ENCODE measurements at places on chromosomes 2 and 18.

GRCh38 chr2:197237291-197238042 is 73.1 kb downstream of the ANKRD44 start:
- no peak for DNase-seq

- no peak for DNase-seq
These were observed 112.1 kb upstream of the ATP8B1 start for GRCh38 chr18:57915248-57915647.

DNA sequence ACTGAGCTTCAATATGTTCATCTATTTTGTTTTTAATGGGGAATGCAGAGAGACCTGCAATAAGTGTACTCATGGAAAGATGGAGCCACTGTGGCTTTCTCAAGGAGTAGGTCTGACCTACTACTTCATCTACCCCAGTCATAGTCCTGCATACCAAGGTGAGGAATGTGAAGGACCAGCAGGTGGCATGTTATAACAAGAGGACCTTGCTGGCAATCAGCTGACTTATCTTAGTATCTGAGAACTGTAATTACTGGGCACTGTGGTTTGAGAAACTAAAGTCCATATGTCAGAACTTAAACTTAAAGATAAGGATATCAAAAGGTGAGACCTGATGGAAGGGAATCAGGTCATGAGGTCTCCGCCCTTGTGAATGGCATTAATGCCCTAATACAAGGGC is 1104.2 kb downstream of the BCL11A start:
- no peak for DNase-seq

- peak; percentile 97 for DNase-seq
These were observed 2.7 kb downstream of the ZEB2 start for GRCh38 chr2:144516981-144517865.

DNA sequence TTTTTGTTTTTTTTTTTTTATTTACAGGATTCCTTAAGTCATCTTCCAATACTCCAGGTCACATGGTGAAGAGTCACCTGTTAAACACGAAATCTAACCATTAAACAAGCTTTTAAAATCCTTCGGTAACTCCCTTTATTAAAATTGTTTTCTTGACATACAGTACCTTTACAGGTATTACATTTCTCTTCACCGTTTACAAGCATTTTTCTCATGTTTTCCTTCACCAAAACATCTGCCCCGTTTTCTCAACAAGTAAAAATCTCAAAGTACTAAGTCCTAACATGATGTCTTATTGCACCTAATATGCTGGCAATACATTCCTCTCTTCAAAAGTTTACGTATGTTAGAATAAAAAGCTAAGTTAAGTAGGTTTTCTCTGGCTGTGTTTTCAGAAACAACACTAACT is 1.1 kb downstream of the PUM2 start:
- no peak for DNase-seq

GRCh38 chr18:64245126-64245861 is 96.4 kb upstream of the LINC00305 start:
- DNase-seq: no peak

GRCh38 chr18:63255435-63255834 is 64.1 kb downstream of the BCL2 start:
- no peak for DNase-seq

DNA sequence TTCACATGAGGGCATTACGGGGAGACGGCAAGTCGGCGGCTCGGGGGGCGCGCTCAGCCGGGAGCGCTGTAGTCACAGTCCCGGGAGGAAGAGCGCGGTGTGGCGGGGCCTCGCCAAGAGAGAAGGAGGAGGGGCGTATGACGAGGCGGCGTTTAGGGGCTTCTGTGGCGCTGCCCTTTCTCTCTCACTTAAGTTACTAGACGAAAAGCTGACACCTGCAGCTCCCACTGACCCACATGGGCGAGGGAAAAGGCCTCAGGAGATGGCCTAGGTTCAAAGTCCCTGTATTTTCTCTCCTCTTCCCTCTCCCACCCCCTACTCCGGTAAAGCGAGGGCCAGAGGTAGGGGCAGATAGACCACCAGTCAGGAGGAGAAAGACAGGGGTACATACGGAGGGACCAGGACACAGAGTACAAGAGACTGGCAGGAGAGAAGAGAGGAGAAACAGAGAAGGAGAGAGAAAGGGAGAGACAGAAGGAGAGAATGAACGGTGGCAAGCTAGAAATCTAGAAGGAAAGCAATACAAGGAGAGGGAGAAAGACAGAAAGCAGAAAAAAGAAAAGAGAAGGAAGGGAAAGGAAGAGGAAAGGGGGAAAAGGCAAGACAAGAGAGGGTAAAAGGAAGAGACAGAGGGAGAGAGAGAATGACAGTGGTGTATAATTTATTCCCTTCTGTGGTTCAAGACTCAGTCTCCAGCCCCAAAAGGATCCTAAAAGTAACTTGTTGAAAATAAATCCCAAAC is 3.8 kb downstream of the SIX2 start:
- no peak for DNase-seq

DNA sequence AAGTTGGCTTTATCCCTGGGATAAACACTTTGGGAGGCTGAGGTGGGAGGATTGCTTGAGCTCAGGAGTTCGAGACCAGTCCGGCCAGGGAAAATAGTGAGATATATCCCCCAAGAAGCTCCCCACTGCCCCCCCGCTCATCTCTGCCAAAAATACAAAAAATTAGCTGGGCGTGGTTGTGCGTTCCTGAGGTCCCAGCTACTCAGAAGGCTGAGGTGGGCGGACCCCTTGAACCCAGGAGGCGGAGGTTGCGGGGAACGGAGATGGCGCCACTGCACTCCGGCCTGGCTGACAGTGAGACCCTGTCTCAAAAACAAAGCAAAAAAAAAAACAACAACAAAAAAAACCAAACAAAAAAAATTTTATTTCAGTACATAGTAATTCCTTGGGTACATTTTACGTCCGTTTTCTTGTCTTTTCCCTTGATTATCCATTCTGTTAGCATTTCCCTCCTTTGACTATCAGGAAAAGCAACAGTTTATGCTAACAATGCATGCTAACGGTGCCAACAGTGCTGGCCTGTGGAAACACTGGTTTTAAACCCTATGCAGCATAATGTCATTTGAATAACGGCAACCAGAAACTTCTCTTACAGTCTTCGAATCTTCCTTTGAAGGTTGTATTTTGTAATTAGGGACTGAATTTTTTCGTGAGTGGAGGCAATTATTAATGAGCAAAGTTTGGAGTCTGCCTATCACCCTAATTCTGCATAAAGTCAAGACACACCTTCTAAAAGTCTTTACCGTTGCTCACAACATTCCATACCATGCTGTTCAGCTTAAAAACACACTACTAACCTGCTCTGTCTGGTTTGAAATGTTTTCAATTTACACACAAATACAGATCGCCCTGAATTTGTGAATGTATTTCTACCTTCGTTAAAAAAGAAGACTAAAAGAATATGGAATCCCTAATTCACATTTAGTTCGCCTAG is 721 bp upstream of the MIB1 start:
- DNase-seq: no peak

DNA sequence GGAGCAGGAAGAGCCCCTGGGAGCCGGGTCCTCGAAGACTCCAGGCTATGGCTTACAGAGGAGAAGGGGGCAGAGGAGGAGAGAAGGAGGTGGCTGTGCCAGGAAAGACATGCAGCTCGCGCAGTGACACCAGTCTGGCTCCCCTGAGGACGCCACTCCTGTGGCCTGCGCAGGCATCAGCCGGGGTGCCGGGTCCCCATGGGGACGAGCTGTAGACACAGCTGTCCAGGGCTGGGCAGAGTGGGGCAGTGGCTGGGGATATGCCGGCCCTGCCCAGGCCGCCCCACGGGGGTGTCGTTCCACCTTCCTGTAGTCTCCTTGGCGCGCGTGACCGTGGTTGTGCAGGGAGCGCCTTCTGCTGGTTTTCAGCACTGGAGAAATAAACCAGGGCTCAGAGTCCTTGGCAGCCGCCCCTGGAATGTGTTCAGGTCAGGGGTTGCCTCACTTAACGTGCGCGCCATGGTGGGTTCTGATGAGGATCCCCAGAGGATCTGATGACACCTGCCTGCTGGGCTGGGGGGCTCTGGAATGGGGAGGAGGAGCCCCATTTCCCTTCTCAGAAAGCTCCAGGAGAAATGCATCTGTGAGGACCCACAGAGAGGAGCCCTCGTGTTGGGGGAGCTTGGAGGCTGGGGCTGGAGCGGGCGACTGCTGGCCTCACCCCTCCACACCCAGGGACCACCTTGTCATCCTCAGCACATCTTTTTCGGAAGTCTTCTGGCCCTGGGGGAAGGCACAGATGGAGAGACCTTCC is 26.7 kb downstream of the RAMP1 start:
- DNase-seq: no peak

DNA sequence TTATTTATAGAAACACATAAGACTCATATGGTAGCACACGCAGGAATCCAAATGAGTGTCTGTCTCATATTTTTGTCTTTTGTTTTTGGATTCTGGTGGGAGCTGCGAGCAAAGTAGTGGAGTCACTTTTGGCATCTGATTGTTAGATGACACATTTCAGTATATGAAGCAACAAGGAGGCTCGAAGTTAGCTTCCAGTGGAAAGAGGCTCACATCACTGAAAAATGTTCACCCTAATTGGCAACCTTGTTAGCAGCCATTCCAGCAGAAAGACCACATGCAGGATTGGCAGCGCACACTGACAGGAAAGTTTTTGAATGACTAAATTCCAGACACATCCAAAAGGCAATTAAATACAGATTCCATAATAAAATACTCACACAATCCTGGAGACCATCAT is 87.4 kb downstream of the MYT1L start:
- no peak for DNase-seq

DNA sequence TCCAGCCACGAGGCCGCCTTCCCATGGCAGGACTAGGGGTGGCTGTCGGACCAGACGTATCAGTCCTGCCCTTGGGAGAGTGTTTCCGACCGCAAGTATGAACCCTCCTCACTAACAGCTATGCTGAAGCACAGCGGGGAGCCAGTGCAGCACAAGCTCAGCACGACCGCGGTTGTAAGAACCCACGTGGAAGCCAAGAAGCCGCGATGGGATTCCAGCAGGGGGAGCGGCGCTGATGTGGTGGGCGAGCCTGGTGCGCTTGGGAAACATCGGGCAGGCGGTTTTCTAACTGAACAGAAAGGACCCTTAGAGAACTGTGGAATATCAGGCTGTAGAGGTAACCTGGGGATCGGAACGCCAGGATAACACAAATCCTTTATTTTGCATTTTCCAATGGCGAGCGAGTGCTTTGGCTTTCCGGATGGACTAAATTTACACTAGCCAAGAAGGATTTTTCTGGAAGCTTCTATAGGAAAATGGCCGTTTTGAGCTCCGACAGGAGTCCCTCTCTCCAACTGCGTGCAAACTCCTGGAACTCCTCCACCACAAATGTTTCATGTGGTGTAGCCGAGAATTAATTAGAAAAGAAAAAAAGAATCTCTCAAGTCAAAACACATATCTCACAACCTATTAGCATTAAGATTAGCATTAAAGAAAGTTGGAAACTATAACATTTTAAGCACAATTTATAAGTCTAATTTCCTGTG is 132.0 kb upstream of the MYCN start:
- peak; percentile 38 for DNase-seq

- no peak for DNase-seq
These were observed 20.4 kb downstream of the MSH6 start for GRCh38 chr2:47803363-47803762.

GRCh38 chr18:36075862-36076587 is 8.7 kb upstream of the RPRD1A start:
- DNase-seq: peak; percentile 73

GRCh38 chr2:157751462-157752058 is 122.9 kb upstream of the ACVR1C start:
- peak; percentile 32 for DNase-seq

DNA sequence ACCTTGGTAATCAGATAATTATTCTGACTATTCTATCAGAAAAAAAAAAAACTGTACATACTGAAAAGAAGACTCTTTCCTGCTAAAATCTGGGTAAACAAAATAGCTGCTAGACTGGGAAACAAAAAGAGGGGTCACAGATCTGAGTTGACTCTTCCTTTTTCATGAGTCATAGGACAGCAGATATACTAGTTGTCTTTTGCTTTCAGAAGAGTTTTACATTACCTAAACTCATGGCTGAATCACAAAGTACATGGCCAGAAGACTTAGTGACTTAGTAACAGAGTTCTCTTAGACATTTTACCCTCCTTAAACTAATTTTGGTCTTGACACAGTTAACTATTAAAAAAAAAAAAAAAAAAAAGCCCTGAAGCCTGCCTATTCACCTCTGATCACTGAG is 834.0 kb upstream of the FSHR start:
- no peak for DNase-seq

DNA sequence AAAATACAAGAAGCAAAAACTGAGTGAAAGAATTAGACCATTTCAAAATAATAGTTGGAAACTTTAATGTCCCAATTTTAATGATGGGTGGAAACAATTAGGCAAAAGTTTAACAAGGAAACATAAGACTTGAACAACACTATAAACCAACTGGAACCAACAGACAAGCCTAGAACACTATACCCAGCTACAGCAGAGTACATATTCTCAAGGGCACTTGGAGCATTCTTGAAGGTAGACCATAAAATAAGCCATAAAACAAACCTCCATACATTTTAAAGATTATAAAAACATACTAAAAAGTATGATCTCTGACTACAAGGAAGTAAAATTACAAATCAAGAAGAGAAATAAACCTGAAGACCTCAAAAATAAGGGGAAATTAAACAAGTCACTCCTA is 616.7 kb downstream of the SUCLG1 start:
- DNase-seq: no peak

- no peak for DNase-seq
These were observed 201.7 kb downstream of the TNS1 start for GRCh38 chr2:217801115-217801531.

- DNase-seq: no peak
These were observed 1.8 kb upstream of the GBX2 start for GRCh38 chr2:236169741-236170589.

DNA sequence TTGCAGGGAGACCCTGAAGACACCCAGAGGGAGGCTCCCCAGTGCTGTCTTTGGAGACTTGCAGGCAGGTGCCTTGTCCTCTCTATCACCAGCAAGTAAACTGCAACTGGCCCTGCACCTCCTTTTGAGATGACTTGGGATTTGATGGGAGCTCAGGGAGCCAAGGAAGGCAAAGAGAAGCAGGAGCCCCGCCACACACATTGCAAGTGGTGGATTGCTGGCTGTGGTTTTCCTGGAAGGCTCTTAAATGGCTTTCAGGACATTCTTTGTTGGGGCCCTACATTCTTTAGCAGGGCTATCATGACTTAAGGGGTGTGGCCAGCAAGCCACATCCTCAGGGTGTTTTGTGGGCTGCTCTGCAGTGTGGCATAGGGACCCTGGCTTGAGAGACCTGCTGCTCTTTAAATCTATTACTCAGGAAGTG is 39.9 kb upstream of the CDC42EP3 start:
- DNase-seq: peak; percentile 99

- DNase-seq: peak; percentile 98
These were observed 115.7 kb upstream of the LRATD1 start for GRCh38 chr2:14516844-14517243.

DNA sequence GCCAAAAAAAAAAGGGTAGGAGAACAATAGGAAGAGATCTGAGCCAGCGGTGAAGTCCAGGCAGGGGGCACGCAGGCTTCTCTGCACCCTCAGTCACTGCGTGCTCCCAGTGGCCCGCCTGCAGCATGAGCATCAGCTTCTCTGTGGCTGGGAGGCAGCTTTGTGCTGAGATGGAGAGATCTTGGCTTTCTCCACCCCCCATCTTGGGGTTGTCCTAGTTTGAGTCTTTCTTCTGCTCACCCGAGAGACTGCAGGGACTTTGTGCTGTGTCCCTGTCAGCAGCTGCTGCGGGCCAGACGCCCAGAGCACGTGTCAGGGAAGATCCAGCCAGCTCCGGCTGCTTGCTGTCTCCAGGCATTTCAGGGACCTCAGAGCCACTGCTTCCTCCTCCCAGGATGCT is 20.3 kb downstream of the TRAPPC12 start:
- no peak for DNase-seq
